ENCODE measurements at places on chromosomes 16 and 17.
A peak's percentile ranks its signal among the peaks of the same experiment; 100 is the strongest.

GRCh38 chr17:8798176-8798845 is 854 bp downstream of the MFSD6L start:
- no peak for DNase-seq

DNA sequence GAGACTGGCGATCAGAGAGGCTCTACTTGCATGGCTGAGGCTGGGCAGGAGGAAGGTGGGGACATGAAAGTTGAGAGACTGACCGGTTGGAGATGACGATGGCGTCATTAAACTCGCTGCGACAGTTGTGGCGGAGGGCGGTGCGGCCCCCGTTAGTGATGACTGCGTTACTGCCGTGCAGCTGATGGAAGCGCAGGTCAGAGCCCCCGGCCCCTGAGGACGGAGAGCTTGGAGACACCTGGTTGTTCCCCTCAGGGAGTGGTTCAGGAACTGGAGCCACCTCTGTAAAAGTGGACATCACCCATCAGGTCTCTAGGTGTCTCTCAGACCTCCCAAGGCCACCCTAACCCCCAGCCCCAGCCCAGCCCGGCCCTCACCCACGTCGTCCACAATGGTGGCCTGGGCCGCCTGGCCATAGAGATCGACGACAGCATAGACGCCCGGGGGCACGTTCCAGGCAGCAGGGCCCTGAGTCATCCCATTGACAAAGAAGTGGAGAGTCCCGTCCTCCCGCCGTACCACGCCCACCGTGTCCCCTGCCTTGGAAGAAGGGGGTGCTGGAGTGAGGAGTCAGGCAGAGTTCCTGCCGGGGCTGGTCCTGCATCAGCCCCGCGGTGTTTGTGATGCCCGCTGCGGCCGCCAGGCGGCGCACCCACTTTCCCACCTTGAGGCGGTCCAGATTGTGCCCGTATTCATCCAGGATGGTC is 5.3 kb downstream of the NEURL4 start:
- DNase-seq = no peak

DNA sequence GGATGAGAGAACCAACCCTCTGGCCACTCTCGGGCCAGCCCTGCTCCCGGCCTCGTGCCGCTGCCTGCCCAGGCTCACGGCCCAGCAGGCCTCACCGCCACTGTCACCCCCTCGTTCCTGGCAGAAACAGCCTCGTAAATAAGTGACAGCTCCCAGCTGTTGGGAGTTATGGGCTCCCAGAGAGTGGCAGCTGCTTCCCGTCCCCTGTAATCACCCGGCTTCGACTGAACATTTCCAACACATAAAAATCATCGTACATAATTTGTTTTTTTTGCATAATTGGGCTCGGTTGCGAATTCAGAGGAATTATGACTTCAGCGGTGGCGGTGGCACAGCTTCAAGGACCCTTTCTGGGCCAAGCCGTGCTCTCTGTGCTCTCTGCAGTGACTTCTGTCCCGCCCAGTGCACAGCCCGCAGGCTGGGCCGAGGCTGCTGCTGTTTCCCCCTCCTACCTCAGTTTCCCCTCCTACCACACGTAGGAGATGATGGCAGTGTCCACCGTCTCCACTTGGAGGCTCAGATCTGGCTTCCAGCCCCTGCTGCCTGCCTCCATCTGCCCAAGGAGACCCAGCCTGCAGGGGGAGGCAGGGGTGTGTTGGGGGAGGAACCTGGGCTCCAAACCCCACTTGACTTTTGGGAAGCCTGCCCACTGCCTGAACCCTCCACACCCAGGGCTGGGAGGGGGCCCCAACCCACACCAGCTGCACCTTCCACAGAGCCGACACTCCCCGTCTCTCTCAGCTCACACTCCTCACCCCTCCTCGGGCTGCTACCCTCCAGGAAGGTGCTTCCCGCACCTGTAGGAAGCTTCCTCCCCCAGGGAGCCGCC is 84.9 kb downstream of the RTN4RL1 start:
- DNase-seq = no peak

DNA sequence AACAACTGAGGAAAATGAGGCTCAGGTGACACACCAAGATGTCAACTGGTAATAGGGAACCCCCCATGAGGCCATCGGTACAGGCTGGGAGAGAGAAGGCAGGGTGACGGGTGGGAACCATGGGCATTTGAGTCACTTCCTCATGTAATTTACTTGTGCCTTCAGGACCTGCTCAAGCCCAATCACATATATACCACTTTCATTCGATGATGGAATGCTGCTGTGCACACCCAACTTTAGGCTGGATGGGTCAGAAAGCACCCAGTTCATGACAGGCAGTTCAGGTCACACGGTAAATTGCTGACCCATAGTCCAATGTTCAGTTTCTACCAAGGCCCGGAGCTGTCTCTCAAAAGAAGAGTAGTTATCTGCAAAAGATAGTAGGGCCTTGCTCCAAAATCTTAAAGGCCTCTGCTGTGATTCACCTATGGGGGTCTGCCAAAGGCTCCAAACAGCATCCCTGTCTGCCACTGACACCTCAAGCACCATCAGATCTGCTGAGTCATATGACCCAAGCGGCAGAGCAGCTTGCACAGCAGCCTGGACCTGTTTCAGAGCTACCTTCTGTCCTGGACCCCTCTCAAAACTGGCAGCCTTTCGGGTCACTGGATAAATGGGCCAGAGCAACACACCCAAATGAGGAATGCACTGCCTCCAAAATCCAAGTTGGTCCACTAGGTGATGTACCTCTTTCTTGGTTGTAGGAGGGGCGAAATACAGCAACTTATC is 24.7 kb downstream of the ZZEF1 start:
- DNase-seq = no peak

GRCh38 chr17:4098521-4099209 is 44.2 kb downstream of the ZZEF1 start:
- no peak for DNase-seq

- no peak for DNase-seq
Observed at GRCh38 chr16:84449156-84450140, 55.0 kb downstream of the MEAK7 start.

DNA sequence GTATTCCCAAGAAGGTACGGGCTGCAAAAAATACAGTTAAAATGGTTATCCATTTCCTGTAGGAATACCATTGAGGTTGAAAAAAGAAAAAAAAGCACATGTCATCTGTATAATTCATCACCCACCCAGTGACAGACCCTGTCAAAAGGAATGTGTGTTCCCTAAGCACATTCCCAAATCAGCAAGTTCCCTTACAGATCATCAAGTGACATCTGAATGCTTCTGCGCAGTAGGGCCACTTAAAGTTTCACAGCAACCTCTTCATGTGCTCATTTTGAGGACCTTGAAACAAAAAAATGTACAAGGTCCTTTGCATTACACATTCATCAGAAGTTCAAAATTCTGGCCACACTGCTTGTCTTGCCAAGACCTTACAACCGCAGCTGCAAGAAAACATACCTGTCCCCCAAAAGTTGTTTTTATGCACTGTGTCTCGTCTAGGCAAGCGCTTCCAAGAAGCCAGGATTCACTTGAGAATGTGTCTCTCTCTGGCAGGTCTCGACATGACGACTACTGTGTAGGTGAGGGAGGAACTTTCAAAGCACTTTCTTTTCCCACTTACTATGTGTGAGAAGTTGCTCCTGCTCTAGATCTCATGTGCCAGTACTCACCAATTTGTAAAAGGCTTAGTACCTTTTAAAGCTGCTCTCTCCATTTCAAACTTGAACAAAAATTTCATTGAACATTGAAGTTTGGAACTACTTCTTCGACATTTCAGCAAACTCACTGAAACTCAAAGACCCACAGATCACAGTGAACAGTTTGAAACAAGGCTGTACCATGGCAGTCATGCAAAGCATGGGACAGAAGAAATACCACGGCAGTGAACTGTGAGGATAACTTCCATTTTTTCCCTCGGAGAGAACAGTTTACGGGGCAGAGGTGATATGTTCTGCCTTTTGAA is 4.3 kb upstream of the POLG2 start:
- no peak for DNase-seq

- no peak for DNase-seq
Observed at GRCh38 chr17:45346216-45347015, 29.6 kb upstream of the MAP3K14 start.

DNA sequence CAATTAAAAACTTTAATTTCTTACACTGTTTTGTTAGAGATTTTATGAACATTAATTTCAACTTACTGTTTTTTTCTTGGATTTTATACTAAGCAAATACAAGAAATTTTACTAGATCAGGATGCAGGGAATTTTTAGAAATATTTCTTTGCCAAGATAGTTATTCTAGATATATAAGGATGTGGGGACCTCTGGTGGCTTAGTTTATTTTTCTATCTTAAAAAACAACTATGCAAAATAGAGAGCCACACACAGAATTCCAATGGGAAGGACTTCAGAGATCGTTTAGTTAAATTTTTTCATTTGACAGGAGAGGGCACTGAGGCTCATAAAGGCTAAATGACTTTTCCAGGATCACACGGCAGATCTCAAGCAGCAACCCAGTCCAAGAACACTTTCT is 23.0 kb upstream of the CAPNS2 start:
- DNase-seq = peak; percentile 34

DNA sequence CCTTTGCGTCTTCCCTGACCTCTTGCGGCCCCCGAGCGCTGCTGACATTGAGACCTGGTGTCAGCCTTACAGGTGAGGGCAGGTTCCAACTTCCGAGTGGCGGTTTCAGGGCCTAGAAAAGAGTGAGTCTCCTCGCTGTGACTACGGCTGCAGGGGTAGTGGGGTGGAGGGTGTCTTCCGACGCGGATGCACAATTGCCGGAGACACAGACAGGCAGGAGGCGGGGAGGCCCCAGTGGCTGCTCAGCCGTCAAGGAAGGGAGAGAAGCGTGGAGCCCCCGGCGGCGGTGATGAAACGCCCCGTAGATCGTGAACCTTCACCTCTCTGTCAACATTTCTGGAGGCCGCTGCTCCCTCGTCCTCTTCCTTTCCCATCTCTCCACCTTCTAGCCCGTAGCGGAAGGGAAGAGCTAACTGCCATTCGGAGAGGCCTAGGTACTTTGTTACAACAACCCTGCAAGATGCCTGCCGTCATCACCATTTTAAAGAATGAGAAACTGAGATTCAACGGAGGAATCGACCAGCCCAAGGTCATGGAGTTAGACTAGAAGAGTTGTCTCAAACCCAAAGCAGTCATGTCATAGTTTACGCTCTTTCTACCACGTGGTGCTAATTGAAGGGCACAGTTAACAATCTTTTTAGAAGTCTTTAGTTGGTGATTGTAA is 485 bp downstream of the DNAJA3 start:
- DNase-seq = peak; percentile 12

GRCh38 chr16:26252598-26252997 is 560.8 kb downstream of the HS3ST4 start:
- DNase-seq = no peak
